ENCODE measurements at places on chromosomes 7 and 10.

GRCh38 chr7:106285855-106286492, 1.2 kb upstream of the NAMPT start:
- peak; percentile 67 for DNase-seq

DNA sequence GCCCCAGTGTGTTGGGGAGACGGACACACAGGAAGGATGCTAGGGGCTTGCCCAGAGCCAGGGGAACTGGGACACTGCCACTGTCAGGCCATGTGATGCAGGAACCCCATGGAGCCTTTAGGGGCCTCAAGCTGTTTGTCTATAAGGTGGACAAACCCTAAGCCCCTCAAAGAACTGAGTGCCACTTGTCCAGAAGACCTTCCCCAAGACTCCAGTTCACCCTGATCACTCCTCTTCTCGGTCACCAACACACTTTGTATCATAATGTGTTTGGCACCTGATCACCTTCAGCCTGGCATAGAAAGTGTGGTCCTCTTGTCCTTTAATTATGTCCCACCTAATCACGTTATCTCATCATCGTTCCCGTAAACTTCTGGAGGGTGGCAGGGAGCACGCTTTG, 700 bp downstream of the H2BK1 start:
- DNase-seq = no peak

GRCh38 chr10:3836222-3836820, 51.3 kb upstream of the KLF6 start:
- no peak for DNase-seq

GRCh38 chr10:8640878-8641277, 586.4 kb downstream of the GATA3 start:
- DNase-seq = no peak

- no peak for DNase-seq
Measured at GRCh38 chr10:127506094-127506493, 43.0 kb upstream of the NPS start.

- DNase-seq = no peak
Measured at GRCh38 chr10:73232887-73233286, 14.2 kb downstream of the DNAJC9 start.

GRCh38 chr10:51832652-51833383, 133.4 kb upstream of the CSTF2T start:
- peak; percentile 13 for DNase-seq

DNA sequence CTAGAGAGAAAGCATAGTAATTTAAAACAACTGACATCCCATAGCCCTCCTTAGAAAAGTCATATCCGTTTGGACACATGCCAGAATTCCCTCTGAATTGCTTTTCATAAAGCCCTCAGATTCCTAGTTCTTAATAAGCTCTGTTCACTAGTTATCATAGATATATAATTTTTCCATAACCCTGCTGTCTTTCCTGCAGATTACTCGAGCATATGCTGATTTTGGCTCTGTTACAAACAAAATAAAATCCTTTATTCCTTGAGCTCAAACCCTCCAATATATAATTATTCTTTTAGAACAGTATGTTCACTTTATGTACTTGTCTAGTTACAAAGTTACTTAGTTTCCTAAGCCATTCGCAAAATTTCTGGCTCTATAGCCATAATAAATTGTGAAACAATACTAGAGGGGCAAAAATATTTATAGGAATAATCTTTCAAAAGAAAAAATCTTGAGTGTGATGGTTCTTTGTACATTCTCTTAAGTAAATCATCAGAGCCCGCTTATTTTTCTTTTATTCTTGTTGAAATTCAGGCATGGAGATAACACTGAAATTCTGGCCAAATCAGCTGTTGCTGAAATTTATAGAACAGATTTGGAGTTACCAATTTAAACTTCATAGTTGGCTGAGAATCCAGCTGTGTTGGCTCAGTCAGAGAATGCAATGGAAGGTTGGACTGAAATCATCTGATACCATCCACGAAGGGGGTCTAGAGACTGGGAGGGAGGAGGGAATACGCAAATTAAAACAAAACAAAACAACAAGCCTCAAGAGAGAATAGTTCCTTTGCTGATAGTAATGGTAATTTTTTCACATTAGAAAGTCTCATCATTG, 146.1 kb upstream of the TMEM196 start:
- DNase-seq = no peak

DNA sequence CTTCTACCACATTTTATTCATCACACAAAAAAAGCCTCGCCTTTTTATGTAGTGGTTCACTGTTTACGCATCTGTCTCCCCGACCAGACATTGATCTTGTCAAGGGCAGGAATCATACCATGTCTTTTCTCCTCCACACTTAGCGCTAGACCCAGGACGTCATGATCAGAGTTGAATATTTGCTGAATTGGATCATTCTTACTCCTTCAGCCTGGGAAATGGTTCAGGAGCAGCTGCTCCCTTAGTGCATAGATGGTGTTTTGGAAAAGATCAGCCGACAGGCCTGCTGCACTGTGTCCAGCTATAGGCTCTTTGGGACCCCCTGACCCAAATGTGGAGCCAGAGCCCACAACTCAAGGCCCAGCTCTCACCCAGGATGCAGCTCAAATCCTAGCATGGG, 249.1 kb upstream of the TMEM72 start:
- no peak for DNase-seq

GRCh38 chr10:3111621-3112163, 44.3 kb downstream of the PFKP start:
- DNase-seq = no peak

DNA sequence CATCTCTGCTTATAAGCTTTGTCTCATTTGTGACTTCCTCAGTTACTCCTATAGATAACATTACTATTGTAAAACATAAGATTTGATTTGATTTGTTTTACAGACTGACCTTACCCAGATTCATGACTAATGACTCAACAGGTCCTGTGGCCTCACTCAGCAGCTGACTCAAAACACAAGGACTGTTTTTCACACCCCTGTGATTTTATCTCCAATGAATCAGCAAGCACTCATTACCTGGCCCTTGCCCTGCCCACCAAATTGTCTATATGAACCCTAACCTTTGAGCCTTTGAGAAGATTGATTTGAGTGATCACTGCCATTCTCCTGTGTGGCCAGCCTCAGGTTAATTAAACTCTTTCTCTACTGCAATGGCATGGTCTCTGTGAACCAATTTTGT, 1064.6 kb upstream of the LRRTM3 start:
- no peak for DNase-seq

DNA sequence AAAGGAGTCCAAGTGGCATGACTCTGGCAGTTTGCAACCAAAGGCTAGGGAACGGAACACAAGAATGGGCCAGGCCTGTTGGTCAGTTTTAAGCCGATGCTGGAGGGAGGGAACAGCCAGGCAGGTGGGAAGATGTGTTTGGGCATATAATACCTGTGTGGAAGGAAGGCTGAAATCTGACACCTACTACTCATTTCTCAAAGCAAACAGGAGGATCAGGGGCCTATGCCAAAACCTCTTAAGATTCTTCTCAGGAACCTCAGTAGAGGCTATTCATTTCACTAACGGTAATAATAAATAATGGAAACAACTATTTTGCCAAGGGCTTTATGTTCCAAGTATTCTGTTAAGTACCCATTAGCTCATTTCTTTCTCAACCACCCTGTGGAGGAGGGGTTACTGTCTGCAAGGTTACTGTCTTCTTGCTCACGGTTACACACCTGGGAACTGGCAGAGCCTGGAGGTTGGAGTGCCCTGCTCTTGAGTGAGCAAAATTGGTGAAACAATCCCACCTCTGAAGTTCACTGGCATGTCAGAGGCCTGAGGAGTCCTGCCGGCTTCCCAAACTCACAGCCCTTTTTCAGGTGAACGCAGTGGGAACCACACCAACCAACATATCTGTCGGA, 35.5 kb downstream of the GOT1 start:
- no peak for DNase-seq

DNA sequence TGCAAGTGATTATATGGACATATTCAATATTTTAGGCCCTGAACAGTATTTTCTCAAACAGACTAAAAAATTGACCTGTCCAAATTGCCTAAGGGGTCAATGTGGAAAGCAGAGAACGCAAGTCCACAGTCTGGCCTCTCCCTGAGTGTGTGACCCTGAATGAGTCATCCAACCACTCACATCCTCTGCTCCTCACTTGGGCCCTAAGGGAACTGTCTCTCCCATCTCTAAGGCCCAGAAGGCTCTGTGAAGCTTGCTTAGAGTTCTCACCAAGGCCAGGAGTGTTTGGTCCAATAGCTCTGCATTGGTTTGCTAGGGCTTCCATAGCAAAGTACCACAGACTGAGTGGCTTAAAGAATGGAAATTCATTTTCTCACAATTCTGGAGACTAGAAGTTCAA, 155.1 kb downstream of the LSM5 start:
- DNase-seq = no peak

DNA sequence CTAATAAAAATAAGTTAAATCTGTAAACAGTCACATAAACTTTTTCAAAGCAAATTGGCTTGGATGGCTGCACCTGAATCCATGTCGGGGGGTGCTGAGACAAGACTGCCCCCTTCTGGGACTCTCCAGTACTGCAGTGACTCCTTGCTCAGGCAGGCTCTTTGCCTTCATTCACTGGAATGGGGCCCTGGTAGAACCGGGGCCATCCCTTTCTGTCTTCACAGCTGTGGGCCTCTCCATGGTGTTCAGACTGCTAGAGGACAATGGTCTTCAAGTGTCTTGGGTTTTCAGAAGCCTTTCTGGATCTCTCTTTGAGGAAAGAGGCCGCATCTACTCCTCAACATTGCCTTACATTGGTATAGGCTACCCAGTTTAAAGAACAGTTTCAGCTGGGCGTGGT, 16.1 kb upstream of the IMPDH1 start:
- peak; percentile 86 for DNase-seq

DNA sequence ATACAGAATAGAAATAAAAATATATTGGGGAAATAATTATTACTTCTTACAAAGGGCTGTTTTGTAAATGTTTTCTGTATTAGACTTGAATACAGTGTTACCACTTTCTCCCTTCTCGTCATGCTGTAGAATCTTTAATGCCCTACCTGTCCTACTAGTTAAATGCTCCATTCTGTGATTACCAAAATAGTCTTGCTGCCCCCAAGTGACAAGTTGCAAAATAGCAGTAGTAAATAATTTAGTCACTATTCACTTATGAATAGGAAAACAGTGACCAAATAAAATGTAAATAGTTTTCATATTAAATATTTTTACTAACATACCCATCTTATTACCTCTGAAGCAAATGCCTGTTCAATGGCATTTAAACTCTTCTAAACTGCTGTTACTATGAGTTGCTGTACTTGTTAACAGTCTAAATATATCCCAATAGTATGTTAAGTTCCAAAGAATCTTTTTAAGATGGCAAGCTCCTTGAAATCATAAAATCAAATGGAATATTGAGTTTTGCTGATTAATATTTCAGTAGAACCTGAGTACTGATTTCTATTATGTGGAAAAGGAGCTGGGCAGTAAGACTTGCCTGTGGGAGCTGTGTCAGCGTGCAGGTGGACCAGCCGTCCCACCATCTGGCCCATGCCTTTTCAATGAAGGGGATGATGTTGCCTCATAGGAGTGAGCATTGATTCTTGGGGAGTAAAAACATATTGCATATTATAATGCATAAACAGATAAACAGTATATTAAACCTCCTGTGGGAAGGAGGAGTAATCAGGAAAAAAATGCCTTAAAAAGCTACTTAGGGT, 18.1 kb upstream of the OIT3 start:
- no peak for DNase-seq

DNA sequence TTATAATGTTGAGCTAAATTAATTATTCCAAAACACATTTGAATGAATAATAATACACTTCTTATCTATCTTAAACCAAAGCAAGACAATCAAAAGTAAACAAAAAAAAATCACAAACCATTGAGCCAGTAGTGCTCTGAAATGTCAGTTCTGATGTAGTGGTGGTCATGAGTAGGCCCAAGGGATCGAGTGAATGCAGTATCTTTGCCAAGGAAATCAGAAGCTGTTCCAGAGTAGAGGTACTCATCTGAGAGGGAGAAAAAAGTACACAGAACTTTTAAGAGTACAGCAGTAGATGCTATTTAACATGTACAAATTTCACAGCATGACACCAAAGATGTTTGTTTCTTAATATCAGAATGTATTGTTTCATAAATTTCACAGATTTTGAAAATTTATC, 121.5 kb downstream of the SEMA3D start:
- DNase-seq = no peak

GRCh38 chr10:11796474-11796873, 26.7 kb upstream of the PROSER2 start:
- DNase-seq = no peak

DNA sequence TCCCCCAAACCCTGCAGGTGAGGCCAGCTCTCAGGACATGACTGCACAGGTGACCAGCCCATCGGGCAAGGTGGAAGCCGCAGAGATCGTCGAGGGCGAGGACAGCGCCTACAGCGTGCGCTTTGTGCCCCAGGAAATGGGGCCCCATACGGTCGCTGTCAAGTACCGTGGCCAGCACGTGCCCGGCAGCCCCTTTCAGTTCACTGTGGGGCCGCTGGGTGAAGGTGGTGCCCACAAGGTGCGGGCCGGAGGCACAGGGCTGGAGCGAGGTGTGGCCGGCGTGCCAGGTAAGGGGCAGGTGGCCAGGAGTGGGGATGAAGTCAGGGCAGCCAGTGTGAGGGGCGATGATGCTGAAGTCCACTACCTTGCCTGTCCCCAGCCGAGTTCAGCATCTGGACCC, 8.3 kb upstream of the ATP6V1F start:
- no peak for DNase-seq

DNA sequence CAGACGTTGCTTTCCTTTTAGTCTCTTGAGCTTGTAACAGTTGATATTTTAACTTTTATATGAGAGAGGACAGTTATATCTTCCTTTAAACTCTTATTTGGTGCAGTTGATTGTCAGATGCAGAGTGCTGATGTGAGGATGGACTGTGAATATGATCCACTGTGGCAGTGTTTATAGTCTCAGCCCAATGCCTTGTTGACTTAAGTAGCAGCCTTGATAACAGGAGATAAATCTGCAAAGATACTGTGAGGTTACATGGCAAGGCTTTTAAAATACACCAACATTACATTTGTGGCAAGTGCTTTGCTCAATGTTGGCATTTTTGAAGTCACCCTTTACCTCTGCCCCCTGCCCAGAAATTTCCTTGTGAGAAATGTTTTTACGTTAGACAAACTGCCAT, 206.7 kb downstream of the AUTS2 start:
- DNase-seq = no peak

- no peak for DNase-seq
Measured at GRCh38 chr10:93614101-93614825, 1.9 kb downstream of the PDE6C start.

DNA sequence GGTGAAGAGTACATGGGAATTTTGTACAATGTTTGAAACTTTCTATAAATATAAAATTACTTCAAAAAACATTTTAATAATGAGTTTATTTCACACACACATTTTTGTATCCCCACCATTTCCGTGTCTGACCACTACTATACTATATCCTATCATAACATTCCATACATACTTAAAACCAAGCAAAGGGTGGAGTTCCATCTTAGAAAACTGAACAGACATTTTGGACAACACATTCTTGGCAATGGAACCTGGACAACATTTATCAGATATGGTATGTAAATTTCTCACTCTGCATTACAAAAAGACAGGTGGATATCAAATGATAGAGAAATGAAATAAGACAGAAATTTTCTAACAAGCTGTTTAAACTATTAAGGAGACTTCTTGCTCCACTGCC, 168.9 kb downstream of the TWIST1 start:
- no peak for DNase-seq

- no peak for DNase-seq
Measured at GRCh38 chr7:127881564-127881963, 149.7 kb downstream of the LRRC4 start.

Data from stimulated activated CD4-positive, alpha-beta T cell treated with anti-CD3 and anti-CD28 coated beads, Interleukin-15, amount 100 ng/mL, for 24 hours (primary cell).